Left colon (tissue), 2 donors: ENCODE measurements at places on chromosomes 5 and 9. TPM values are rescaled to one million over a fixed set of nuclear protein-coding genes. Genes with fewer than 3 reads are reported as not detected.

GRCh38 chr9:82128011-82128696, 139.6 kb downstream of the SPATA31D1 start:
- no peak for DNase-seq

DNA sequence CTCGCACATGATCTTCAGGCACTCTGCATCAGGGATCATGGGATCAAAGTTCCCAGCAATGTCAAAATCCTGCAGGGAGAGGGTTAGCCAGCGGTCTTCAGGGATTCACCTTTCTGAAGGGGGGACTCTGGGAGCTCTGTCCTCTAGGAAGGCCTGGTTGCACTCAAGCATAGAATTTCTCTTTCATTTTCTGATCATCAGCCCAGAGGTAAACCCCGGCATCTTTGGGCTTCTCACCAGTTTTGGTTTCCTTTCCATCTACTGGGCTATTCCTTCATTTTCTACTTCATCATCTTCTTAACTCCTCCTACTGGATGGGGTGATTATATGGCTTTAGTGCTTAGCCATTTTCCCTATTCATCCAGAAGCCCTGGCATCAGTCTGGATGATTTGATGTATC, 4.6 kb upstream of the DND1 start:
- DNase-seq: no peak

STXBP1 gene
- 9.0 TPM for total RNA-seq

PCDHGB2 gene
- 1.6 TPM for total RNA-seq

DNA sequence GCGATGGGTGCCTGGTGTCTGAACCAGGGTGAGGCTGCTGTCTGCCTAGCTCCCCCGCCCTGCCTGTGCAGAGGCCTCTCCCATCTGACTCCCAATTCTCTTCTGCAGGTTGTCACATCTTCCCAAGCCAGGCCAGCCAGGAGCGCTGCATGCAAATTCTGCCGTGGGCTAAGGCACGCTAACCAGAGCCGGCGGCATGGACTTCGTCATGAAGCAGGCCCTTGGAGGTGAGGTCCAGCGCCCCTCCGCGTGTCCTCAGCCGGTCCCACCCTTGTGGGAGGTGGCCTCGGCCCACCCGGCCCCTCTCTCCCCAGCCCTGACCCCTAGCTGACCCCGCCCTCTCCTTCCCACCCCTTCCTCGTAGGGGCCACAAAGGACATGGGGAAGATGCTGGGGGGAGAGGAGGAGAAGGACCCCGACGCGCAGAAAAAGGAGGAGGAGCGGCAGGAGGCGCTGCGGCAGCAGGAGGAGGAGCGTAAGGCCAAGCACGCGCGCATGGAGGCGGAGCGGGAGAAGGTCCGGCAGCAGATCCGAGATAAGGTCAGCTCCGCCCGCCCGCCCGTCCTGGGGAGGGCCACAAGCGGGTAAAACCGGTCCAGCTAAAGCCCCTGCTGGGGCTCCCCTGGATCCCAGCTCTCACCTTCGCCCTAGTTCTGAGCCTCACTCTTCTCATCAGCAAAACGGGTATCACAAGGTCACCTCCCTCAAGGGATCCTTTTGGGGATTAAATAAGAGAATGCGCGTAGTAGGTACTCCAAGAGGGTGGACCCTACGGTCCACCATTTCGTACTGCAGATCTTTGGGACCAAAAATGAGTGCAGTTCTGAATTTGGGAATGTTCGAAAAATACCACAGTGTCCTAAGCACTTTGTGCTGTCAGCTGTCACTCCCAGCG, 7.4 kb downstream of the CPLX2 start:
- no peak for DNase-seq

KLF9 gene
- total RNA-seq: 55.2 TPM

LNPEP gene
- 34.4 TPM for total RNA-seq

GRCh38 chr9:100408546-100409175, 18.3 kb upstream of the MSANTD3 start:
- no peak for DNase-seq

DNA sequence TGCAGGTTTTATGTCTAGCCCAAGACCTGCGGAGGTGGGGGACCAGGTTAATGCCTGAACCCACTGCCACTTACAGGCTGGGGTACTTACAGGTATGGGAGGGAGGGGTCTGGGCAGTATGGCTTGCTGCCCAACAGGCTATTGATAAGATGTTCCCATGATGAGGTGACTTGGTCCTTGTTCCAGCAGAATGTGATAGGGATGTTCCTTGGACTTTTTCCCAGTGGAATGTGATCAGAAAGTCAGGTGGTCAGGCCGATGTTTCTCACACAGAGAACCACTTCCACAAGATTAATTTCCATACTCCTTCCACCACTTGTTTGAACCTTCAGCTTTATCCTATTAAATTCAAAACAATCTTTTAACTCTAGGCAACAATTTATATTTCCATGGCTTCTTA, 27.0 kb upstream of the GPX3 start:
- DNase-seq: no peak

DNA sequence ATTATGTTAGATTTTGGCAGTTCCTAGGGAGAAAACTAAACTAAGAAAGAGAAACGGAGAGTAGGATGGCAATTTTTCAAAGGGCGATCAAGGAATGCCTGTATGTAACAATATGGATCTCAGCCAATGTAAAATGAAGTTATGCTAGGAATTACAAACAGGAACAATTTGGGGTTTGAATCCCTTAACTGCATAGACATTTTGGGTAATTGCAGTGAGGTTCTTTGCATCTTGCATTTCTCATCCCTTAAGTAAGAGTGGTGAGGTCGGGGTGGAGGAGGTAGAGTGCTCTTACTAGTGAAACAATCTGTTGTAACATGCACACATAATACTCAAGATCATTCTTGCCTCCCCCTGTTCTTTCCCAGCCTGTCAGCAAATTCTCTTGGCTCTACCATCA, 137.6 kb downstream of the NPR3 start:
- no peak for DNase-seq

DNA sequence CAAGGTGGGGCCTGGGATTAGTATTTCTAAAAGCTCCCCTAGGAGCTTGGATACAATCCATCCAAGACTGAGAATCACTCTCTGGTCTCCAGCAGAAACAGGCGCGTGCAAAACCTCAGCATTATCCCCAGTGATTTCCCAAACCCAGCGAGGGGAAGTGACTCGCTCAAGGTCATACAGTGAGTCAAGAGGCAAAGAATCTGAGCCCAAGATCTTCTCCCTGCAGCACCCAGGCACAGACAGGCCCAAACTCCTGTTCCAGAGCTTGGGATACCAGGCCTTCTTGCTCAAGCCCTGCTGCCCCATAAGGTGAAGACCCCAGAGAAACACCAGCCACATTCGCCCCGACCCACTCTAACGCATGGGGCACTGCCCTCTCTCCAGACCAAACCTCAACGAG, 33.2 kb downstream of the SHB start:
- DNase-seq: no peak

TSC1 gene
- 35.2 TPM for total RNA-seq
